DMS 273 treated with DMSO at 0.1 percent for 48 hours (cell line): ENCODE measurements at places on chromosomes 4 and X.

DNA sequence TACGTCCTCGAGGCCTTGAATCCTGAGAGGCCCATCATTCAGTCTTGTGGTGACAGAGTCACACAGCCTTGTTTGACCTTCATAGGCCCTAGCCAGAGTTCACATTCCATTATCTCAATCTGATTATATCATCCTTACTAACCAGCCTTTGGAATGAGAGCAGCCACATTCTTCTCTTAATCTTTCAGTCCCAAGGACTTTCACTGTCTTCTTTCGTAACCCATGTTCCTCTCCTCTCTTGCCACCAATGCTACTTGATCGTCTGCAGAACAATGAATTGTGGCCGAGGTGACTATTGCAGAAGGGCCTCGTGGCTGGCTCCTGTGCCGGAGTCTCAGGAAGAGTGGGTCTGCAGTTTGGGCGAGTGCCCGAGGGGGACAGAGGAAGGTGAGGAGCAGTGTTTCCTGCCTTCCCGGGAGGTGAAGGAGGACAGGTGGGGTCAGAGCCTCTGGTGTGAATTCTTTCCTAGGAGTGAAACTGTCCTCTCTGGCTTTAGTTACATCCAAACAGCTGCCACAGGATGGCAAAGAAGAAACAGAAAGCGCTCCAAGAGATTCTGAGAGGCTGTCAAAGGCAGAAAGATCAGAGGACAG lies 94.6 kb downstream of the LIMCH1 start:
- DNase-seq = no peak

DNA sequence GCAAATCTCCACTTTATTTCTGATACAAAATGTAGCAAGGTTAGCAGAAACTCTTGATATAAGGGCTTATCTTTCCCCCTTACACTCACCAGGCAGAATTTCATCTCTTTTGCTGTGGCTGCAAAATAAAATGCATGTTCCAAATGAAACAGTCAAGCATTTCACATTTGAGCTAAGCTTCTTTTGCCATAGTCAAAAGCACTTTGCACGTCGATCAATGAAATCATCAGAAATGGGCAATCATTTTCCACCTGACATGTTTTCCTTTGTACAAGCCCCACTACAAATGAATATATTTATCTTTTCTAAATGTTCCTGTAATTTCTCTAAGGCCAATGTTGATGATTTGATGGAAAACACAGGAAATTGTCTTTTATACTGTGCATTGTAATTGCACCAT lies 178.4 kb downstream of the ANKRD50 start:
- no peak for DNase-seq

DNA sequence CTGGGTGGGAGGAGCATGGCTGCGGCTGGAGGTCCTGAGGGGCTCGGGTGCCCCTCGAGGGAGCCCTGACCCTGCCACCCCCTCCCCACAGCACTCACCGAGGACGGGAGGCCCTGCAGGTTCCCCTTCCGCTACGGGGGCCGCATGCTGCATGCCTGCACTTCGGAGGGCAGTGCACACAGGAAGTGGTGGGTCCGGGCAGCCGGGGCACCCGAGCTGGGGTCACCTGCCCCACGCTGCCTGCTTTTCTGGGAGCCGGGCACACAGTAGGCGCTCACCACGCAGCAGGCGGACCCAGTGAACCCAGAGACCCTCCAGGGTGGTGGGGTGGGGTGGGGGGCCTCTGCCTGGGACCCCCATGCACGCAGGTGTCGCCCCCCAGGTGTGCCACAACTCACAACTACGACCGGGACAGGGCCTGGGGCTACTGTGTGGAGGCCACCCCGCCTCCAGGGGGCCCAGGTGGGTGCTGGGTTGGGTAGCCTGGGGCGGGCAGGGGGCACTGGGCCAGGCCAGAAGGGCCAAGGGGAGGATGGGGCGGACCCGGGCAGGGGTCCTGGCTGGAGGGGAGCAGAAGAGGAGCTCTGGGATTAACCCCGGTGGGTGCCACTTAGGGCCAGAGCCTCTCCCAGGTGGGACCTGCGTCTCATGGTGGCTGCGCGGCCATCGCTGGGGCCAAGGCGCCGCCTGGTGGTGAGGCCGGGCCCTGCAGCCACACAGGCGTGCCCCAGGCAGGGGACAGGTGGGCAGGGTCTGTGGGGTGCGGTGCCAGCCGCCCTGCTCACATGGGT lies 1.4 kb downstream of the HGFAC start:
- no peak for DNase-seq

DNA sequence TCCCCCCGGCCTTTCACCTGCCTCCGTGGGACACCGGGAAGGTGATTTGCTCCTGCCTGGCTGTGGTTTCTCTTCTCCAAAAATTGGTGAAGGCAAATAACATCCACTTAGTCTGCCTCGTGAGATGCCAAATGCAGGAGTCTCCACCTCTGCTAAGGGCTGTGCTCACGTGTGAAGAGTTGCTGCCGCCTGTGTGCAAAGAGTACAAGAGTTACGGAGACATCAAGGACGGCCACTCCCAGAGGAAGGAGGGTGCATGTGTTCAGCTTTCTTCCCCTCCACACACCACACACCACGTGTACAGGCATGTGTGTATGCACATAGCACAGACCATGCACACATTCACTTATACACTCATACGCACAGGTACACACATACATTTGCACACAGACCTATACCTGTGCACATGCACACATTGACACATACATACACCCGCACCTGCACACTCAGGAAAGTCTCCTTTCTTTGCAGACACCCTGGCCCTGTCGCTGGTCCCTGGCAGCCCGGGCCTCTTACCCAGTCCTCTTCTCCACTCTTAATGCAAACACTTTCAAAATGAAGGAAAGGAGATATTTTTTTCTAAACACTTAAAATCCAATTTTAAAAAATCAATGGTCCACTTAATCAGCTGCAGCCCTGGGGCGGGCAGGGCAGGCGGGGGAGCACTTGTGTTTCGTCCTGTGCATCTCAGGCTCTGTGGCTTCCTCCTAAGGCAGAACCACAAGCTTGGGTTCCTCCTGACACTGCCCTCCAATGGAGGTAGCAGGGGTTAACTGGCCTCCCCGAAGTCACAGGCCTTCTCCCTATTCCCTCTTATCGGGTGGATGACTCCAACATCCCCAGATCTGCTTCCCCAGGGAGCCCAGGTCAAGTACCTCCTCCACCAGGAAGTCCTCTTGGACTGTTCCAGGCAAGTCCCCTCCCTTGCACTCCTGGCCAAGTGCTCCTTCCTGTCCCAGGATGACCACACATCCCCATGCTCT lies 103.0 kb downstream of the CPZ start:
- DNase-seq = no peak

DNA sequence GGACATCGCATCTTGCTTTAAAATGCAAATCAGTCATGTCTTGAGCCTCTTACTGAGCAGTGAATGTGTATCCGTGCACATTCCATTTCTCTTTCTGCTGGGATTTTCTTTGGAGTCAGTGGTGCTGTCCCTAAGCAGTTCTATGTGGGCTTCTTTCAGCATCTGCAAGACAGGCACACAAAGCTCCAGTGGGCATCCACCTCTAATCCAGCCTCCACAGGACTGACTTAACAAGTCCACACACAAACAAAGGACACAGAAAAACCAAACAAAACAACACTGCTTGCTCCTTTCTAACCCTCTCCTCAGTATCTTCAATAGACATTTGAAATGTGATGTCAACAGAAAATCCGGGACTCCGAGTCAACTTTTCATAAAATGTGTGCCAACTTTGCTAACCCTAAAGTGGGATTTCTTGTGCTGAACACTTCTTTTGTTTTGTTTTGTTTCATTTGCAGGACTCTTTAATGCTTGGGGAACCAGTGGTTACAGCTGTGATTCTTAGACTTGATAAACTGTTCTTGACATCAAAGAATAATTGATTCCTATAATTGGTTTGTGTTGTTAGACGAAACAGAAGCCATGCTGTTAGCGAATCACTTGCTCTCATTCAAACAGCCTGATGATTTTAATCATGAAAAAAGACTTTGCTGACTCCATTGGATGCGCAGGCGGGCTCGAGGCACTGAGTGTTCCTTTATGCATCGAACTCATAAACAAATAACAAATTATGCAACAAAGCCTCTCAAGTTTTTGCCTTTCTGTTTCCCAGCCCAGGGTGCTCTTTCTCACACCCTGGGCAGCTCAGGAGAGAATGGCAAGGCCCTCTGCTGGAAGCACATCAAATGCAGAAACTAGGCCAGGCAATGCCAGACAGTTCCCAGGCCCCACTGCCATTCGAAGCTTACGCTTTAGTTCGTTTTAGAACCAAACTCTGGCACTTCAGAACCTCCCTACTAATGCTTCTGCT lies 20.1 kb downstream of the ETNPPL start:
- DNase-seq = no peak

DNA sequence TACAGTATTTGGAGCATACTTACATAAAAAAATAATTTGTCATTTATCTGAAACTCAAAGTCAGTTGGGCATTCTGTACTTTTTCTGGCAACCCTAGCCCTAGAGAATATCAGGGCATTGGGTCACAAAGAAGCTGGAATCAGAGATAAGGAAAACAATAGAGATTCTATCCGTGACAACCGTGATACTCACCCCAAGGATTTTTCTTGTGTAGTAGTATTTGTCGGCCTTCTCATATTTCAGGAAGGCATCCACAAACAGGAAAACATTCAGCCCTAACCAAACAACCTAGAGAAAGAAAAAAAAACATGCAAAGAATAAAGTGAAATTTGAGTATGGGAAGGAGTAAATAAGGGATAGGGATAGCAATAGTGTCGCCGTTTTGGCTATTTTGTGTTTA lies 3.6 kb downstream of the NOX1 start:
- no peak for DNase-seq

DNA sequence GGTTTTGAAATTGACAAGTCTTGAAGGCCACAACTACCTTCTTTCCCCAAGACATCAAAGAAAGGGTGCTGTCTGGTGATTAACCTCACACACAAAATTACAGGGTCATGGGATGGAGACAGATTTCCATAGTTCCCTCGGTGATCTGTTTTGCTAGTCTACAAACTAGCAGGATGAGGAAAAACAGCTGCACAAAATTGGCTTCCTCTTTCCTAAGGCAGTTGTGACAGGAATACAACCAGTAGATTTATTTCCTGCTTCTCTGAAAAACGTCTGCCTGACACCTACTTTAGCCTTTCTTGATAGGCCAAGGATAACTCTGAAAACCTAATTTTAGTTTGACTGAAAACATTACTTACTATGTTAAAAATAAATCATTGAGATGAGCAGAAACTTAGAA lies 39.6 kb downstream of the DKK2 start:
- DNase-seq = no peak

DNA sequence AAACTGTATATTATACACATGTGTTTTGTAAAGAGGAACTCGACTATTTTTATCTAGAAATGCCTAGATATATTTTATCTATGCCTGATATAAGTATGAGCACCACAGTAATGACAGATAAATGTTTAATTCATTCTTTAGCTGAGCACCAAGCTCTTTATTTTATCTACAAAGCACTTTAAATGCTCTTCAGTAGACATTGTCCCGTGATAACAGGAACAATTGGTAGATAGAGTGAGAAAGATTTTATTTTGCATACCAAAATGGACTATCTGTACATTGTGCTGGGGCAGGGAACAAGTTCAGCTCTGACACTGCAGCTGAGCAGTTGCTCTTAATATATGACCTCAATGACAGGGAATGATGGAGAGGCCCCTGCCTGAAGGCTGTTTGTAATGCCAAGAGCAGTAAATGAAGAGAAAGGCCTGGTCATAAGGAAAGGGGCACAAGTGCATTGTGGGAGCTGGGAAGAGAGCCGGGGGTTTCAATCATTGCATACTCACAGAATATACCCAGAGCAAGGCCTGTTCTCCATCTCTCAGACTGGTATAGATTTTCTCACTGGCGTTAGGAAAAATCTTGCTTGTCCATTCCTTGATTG lies 57.3 kb downstream of the SEPTIN11 start:
- no peak for DNase-seq

DNA sequence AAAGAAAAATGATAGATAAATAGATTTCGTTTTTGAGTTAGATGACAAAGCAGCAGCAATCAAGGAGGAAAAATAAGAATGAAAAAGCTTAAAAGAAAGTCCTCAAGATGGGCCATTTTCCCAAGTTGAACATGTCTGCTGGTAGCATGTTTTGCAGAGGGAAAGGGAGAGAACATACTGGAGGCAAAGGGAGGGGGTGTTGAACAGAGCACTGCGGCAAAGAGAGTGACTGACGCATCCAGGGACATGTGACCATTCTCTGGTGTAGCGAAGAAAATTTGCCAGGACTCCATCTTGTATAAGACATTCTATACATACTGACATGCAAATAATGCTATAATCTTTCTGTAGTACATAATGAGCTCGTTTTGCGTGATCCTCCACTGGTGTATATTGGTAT lies 1.2 kb downstream of the LINC00632 start:
- DNase-seq = no peak

DNA sequence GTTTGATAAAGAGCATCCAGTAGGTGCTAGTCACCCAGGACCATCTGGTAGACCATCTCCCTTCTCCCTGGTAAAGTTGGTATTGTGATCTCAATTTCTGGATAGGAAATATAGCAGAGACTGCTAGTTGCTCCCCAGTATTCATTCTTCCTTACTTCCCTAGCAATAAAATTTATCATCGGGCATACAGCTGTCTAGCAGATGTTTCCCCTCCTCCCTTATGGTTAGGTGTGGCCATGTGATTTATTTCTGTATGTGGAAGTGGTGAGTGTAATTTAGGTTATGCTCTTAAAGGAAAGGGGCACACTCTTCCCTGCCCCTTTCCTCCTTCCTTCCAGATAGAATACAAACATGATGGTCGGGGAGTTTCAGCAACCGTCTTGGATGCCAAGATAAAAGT lies 12.3 kb upstream of the KCND1 start:
- DNase-seq = no peak

GRCh38 chr4:116016201-116016600 lies 902.8 kb upstream of the NDST4 start:
- DNase-seq = no peak

DNA sequence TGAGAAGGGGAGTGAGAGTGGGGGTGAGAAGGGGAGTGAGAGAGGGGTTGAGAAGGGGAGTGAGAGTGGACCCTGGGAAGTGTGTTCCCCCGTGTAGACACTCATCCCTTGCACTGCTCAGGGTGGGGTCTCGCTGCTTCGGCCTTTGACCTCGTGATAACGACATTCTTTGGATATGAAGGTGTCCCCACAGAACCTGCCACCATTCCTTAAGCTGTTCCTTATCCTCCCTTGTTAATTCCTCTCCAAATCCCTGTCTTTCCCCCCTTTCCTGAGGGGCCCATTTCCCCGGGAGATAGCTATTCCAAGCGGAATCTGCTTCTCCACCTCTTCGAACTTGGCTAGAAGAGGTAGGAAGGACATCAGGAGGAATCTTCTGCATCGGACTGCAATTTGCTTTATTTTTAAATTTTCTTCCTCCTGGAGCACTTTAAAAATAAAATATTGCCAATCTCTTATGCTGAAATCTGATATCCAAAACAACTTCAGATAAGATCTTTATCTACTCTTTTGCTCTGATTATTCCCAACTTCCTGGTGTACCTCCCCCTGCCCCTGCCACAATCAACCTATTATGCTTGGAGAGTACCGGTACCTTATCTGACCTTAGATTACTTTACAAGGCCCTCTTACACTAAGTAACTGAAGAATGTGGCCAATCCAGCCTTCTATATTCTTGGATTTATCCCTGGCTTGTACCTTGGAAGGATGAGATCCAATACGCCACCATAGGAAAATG lies 15.6 kb downstream of the TRIML1 start:
- DNase-seq = no peak

- DNase-seq = no peak
Observed at GRCh38 chr4:29121586-29121985, 1598.6 kb upstream of the PCDH7 start.

GRCh38 chr4:95728145-95728544 lies 111.7 kb upstream of the PDHA2 start:
- DNase-seq = no peak
